Fibroblast of lung (primary cell): ENCODE measurements at places on chromosomes 5 and 9. TPM values are rescaled to one million over a fixed set of nuclear protein-coding genes. Genes with fewer than 3 reads are reported as not detected.
A peak's percentile ranks its signal among the peaks of the same experiment; 100 is the strongest.

TAF11L5 gene
- total RNA-seq: not detected in 2 replicates

STK10 gene
- 8.5 and 16.0 TPM in 2 replicates for total RNA-seq

CTSV gene
- under 0.01 and 0.66 TPM in 2 replicates for total RNA-seq

OBP2B gene
- total RNA-seq: not detected in 2 replicates

CCDC107 gene
- 15.4 and 20.6 TPM in 2 replicates for total RNA-seq

PCDHB7 gene
- 1.0 and 1.5 TPM in 2 replicates for total RNA-seq

TRPM6 gene
- total RNA-seq: under 0.01 TPM in 2 replicates

EIF4E1B gene
- not detected in 2 replicates for total RNA-seq

GRCh38 chr9:76701441-76702039, 62.7 kb upstream of the PCA3 start:
- peak; percentile 92 for DNase-seq

GRCh38 chr5:178468196-178468685, 122.0 kb downstream of the COL23A1 start:
- no peak for DNase-seq

DNA sequence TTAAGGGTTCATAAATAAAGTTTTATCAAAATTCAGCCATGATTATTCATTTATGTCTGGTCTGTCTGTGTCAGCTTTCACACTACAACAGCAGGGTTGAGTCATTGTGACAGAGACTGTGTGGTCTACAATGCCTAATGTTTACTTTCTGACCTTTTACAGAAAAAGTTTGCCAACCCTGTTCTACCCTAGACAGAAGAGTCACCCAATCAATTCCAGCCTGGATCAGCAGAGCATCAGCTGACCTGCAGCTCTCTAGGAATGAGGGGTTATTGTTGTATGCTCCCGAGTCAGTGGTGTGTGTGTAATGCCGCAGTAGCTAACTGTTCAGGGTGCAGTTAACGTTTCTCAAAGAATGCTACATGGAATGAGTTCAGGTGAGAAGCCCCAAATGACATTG, 87.3 kb downstream of the HRH2 start:
- DNase-seq: no peak

- no peak for DNase-seq
These were observed 6.5 kb downstream of the TRAF1 start for GRCh38 chr9:120919843-120920805.

DNA sequence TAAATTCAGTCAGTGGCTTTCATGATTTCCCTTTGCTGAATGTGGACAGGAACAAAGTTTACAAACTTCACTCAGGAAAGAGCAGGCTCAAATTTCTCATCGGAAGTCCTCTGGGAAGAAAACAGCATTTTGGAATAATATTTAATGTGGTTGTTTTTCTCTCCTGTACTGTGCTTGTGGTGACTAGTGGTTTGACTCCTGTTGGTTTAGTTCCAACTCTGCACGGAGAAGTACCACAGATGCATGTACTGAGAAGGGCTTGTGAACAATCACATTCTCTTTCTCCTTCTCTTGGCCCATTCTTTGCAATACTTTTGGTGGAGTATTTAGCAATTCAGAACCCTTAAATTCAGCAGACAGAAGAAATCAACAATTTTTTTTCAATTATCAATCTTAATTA, 13.3 kb downstream of the MPDZ start:
- DNase-seq: peak; percentile 53

DNA sequence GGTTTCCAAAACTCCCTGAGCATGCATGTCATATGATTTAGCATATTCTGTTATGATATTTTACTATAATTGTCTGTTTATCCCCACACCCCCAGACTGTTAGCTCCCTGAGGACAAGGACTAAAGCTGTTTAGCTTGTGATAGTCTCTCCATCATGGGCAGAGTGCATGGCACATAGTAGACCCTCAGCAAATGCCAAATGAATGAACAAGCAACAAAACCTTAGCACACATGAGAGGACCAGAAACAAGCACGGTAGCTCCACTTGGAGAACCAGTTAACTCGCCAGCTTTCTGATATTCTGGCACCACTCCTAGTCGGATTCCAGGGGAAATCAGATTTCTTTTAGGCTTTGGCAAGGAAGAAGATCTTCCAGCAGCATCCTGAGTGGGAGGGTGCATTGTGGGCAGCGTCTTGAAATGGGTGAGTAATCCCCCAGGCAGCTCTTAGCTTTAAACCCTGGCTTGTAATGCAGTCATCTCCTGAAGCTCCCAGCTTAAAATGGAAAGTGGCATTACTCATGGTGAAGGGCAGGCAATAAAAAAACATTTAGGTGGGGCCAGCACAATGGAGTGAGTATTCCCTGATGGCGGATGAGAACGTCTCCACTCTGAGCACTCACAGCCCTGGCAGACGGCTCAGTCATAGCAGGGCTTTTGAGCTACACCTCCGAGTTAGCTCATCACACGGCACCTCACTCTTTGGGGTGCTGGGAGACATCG, 41.1 kb downstream of the FGF1 start:
- DNase-seq: peak; percentile 100

- peak; percentile 73 for DNase-seq
These were observed at the start of gene FGF18 for GRCh38 chr5:171418982-171419687. FGF18 (plus strand) TSS chr5:171419647; CDS start chr5:171420200, 553 bp downstream.

DNA sequence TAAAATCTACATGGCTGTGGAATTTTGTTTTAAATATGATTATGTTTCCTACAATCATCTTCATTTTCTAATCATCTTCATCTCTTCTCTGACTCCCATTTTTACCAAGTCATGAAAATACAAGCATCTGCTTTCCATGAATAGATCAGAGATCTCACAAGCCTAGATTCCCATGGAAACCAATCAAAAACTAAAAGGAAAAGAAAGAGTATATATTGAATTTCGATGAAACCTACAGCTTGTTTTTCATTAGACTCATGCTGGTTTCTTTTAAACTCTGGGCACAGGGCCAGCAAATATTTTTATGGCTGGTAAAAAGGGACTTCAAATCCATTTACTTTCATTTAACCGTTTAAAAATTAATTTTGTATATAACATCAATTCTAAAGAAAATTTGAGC, 51.2 kb downstream of the INVS start:
- peak; percentile 36 for DNase-seq

DNA sequence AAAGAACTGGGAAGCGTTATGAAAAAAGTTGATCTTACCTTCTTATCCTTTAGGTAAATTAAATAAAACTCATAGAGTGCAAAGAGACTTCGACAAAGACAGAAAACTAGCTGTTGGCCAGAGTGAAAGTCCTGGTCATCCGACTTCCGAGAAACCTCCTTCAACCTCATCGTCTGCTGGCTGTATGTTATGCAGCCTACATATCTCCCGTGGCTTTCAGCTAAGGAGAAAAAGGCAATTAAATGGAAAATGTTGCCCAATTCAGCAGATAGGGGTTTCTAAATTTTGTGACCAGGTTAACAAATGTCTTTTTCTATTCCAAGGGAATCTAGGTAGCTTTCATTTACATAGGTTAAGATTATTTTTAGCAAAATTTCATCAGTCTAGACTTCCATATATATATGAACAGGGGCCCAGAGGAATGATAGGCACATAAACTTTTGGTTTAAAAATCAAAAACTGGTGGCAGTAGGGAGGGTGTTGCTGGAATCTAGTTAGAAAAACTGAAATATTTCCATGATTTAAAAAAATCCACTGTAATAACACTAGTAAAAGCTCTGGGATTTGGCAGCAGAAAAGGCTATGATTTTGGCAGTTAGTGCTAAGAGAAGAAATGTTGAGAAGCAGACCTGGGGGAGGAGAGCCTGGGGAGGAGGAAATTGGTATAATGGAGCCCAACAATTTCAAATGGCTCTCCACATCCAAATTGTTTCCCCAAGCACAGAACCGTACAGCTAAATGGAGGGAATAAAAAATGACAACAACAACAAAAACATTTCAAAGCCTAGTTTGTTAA, 32.1 kb downstream of the RAI14 start:
- DNase-seq: peak; percentile 37

DNA sequence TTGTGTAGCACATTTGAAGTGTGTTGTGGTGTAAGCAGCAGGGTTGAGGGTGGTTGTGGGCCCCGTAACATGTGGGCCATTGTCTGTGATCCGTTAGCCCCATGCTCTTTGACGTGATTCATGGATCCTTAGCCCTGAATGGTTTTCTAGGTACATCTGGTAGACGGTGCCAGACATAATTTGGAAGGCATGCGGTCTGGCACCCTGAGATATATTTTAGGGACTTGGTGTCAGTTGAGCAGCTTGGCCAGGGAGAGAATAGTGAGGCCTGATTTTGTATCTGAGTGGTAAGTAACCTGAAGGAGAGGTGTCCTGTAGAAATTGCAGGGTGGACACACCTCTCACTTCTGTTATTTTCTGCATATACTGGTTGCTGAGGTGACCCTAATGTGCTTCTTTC, 10.9 kb downstream of the SH3GL2 start:
- no peak for DNase-seq

GRCh38 chr5:125109293-125109692, 362.9 kb upstream of the ZNF608 start:
- DNase-seq: no peak

GRCh38 chr5:16095612-16096011, 84.0 kb downstream of the MARCHF11 start:
- DNase-seq: no peak

DNA sequence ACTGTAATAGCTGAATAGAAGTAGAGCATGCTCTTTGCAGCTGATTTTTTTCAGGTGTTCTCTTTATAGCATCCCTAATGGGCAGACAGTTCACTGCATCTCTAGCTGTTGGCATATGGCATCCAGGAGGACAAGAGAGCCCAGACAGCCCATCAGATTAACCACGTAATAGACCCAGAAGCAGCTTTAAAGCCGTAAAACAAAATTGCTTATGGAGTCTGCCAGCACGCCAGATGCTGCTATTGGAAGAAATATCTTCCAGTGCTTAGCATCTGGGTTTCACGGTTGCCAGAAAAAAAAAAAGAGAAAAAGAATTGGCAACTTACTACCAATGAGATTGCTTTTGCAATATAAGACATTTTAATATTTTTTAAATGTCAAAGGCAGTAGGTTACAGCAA, 869.4 kb upstream of the NUDT12 start:
- DNase-seq: peak; percentile 2

DNA sequence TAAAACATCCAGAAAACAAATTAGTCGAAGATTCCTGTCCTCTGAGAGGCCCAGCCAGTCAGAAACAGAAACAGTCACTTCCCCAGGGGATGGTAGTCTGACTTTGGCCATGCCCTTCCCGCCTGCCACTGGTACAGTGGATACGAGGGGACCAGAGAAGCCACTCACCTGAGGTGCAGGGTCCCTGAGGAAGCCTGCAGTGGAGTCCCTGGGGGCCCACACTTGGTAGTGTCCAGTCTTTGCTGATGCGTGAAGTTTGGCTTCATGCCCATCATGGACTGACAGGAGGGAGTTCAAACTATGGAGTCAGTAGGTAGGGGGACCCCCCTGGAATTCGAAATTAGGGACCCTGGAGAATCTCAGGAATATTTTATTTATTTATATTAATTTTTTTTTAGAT, 147.5 kb downstream of the DAB2IP start:
- no peak for DNase-seq

- DNase-seq: no peak
These were observed 329.4 kb downstream of the ELAVL2 start for GRCh38 chr9:23496489-23497136.

DNA sequence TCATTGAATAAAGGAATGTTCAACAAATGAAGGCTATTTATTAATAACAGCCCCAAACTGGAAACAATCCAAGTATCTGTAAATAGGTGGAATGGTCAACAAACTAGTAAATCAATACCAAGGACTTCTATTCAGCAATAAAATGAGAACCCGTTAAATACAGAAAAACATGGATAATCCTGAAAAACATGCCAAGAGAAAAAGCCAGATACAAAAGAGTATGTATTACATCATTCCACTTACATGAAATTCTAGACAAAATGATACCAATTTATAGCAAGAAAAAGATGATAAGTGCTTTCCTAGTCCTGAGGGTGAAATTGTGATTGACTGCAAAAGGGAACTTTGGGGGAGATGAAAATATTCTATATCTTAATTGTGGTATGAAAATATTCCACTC, 3.1 kb downstream of the PJA2 start:
- DNase-seq: no peak

GRCh38 chr5:77590347-77590746, 48.2 kb downstream of the OTP start:
- no peak for DNase-seq

DNA sequence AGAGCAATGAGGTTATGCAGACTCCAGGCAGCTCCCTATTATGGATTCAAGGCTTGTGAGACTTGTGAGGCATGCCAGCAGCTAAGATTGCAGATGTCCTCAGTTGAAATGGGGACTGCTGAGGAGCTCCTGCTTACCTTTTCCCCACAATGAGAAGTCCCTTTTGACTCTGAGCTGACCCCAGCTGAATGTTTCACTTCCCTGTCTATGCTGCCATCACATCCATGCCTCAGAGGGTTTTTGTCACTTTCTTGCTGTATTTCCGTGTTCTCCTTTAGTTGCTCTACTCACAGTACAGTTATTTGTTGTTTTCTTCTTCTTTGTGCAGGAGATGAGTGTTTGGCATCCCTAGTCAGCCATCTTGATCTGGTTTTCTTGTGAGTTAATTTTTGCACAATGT, 18.8 kb upstream of the OR2S2 start:
- DNase-seq: no peak
